WTC11 (cell line): ENCODE measurements at places on chromosomes 11 and 22. TPM values are rescaled to one million over a fixed set of nuclear protein-coding genes. Genes with fewer than 3 reads are reported as not detected.

DNA sequence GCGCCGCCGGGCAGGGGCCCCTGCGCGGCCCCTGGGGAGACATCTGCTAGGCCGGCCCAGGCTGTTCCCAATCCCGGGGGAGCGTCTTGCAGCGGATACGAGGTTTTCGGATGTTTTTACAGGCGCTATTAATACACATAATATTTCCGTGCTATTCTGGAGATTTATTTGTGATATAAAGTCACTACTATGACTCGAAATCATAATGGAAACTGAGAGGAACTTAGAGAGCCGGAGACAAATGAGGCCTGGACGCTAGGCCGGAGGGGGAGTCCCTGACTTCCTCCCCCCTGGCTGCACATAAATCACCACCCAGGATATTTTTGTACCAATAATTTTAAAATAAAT is 91.7 kb upstream of the ANO1 start:
- no peak for DNase-seq

DNA sequence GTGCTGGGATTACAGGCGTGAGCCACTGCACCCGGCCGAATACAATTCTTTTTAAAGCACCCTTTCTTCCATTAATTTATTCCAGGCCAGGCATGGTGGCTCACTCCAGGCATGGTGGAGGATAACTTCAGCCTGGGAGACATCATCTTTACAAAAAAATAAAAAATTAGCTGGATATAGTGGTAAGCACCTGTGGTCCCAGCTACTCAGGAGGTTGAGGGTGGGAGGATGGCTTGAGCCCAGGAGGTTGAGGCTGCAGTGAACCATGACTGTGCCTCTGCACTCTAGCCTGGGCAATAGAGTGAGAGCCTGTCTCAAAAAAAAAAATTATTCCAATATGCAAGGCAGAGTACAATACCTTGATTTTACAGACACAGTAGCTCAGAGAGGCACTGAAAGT is 11.4 kb downstream of the TAGLN start:
- no peak for DNase-seq

DNA sequence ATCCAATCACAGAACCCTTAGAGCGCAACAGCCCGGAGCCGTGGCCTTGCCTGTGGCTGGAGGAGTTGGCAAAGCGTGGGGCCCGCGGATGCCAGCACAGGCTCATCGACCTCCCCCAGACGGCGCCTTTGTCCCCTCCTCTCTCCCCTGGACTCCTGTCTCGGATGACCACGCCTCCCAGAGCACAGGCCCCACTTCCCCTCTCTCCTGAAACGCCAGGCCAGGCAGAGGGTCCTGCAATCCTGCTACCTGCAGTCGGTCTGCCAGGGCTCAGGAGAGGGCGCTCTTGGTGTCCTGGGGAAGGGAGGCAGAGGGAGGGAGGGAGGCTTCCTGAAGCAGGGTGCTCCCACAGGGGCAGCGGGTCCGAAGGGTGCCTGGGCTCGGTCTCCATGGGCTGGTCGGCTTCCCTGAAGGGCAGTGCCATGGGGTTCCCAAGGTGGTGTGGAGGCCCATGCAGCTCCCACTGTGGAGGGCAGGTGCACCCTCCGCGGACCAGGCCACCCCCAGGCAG is 16.6 kb upstream of the TTLL12 start:
- DNase-seq = peak; percentile 81

DNA sequence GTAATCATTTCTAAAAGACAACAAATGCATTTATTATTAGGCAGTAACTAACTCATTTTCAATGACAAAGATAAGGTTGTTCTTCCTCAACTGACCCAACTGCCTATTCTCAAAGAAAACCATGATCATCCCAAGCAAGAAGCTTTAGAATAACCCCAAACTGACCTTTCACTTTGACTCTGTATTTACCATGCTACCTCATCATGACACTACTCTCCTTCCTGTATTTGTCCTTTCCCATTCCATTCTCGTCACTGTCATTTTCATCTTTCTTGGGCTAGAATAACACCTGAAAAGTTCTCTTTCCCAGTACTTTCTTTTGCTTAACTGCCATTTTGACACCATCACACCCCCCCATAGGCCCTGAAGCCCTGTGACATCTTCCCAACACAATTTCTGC is 48.3 kb downstream of the TCF20 start:
- no peak for DNase-seq

- no peak for DNase-seq
These were observed 20.4 kb downstream of the FCHSD2 start for GRCh38 chr11:73121692-73122091.

Gene OR51B5
- total RNA-seq = 0.26 to 0.37 TPM in 2 of 3 replicates, not detected in the other

Gene OR52N2
- 0.25 to 0.34 TPM in 2 of 3 replicates, not detected in the other for total RNA-seq

Gene C11orf97
- not detected in 3 replicates for total RNA-seq

Gene MMP13
- total RNA-seq = not detected in 3 replicates
